ENCODE measurements at places on chromosomes 7 and 10.

- DNase-seq, result no peak
These were observed 184.5 kb downstream of the GATA3 start for GRCh38 chr10:8238986-8239385.

GRCh38 chr7:70646536-70647248, 485.3 kb upstream of the GALNT17 start:
- DNase-seq, result no peak

DNA sequence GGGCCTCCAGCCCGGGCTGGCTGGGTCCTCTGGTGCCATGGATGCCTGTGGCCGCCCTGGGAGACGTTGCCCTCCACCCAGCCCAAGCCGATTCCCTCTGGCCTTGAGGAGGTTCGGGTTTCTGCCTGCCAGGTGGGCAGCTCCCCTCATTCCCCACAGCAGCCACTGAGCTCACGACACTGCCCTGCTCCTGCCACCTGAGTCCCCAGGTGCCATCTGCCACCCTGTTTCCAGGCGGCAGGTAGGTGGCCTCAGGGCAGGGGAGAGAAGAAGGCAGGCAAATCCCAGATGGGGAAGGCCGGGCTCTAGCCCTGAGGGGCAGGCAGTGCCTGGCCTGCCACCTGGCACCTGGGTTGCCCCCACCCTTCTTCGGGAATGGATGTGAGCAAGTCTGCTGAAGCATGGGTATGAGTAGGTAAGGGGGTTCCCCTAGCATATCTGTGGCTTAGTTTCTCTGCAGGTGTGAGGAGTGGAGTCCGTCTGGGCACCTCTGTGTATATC, 92.2 kb upstream of the PPIF start:
- no peak for DNase-seq

DNA sequence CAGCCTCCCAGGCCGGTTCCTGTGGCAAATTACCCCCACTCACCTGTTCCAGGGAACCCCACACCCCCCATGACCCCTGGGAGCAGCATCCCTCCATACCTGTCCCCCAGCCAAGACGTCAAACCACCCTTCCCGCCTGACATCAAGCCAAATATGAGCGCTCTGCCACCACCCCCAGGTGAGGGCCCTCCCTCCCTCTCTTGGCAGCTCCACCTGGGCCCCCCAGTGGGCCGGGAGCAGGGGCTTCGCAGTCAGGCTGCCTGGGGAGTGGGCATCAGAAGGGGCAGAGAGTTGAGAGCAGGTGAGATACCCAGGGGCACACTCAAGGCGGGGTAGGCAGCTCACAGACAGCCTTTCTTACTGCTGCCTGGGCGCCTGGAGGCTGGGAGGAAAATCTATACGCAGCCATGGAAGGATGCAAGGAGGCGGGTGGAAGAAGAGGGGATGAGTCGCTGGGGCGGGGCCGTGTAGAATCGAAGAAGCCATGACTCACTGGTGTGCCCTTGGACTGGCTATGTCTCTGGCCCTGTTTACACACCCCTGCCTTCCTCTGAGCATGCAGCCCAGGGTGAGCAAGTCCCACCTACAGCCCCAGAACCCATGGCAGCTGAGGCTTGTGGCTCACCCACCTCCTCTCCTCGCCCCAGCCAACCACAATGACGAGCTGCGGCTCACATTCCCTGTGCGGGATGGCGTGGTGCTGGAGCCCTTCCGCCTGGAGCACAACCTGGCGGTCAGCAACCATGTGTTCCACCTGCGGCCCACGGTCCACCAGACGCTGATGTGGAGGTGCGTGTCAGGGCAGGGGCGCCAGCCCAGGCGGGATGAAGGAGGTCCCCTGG, 48.6 kb upstream of the PPIF start:
- DNase-seq, result peak; percentile 25

DNA sequence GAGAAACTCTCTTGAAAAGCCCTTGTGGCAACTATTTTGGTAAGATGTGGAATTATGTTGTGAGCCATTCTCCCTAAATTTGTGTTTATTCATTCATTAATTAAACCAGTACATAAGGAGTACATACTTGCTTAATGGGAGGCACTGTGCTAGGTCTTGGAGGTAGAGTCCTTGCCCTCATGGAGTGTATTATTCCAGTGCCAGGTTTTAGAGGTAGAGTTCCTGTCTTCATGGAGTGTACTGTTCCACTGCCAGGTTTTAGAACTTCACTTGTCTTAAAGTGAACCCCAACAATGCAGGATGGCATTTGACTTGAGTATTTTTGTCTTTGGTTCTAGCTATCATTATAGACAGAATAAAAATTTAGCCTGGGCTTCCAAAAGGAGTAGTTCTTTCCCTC, 8.8 kb downstream of the MXI1 start:
- no peak for DNase-seq

DNA sequence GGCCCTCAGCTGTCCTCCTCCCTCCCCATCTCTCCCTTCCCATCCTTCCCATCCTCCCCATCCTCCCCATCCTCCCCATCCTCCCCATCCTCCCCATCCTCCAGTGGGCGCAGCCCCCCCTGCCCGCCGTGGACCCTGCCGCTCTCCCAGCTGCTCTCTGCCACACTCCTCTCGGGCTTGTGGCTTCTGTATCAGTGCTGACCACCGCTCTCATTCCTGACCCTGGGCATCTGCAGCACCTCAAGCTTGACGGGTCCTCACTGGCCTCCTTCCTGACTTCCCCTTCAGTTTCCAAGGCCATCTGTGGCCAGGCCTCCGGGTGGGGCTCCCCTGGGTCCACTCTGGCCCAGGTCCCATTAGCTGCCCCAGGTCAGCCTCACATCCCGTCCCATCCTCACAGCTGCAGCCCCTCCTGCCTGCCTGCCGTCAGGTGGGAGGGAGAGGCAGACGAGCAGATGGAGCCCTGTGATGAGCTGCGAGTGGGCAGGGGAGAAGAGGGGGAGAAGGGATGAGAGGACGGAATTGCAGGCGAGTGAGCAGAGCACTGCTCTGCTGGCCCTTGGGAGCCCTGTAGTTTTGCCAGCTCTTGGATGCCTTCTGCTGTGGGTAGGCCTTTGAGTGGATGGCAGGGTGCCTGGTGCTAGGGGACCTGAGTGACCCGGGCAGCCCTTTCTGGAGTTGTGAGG, 35.7 kb downstream of the LHPP start:
- DNase-seq, result no peak

- peak; percentile 58 for DNase-seq
These were observed 163.8 kb upstream of the KLF6 start for GRCh38 chr10:3948843-3949242.

DNA sequence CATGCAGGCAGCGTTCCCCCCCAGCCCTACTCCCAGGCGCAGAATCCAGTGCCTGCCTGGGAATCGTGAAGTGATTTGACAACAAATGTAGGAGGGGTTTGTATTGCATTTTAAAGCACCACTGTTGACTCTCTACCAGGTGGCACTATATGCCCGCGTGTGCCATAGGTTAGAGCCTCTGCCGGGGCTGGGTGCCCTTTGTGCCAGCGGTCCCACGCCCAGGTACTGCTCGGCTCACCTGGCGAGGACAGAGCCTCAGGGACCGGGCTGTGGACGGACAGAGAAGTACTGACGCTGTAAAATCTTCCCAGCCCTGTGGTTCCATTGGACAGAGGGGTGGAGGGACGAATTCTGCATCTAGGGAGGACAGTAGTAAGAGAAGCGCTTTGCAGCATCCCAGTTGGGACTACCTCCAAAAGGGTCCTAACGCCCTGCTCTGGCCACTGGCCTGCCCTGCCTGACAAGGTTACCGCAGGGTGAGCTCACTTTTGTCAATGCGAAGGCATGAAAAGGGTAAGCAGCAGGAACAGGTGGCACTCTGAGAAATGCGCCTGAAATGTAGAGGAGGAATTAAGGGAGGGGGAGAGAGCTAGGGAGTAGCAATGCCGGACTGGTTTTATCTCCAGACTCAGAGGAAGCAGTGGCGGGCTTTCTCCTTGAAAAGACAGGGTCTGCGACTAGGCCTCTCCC, 788 bp upstream of the CACNA2D1 start:
- no peak for DNase-seq

DNA sequence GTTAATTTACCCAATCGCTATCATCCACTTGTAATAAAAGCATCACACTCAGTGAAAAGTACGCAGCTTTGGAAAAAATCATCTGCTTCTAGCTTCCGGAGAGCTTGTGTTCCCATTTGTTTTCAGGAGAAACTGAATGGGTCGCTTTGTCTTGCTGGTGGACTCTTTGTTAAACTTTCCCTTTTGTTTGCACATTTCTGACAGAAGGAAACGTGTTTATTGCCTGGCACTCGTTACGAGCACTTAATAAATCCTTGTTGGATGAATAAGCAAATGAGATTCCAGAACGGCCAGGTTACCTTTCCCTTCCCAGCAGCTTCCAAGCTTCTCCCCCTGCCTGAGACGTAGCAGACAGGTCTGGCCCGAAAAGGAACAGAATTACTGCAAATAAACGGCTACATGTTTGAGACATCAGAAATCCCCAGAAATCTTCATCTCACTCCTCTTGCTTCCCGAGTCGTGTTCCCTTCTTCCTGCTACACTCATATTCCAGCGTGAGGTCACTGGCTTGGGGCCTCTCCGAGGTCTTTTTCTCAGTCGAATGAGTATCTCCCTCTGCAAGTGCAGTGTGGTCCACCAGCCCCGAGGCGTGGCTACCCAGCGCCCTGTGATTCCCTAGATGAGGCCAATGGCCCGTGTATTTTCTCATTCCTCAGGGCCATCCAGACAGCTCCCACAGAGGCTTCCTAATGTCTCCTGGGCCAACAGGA, 167.2 kb downstream of the FRMD4A start:
- DNase-seq, result no peak

DNA sequence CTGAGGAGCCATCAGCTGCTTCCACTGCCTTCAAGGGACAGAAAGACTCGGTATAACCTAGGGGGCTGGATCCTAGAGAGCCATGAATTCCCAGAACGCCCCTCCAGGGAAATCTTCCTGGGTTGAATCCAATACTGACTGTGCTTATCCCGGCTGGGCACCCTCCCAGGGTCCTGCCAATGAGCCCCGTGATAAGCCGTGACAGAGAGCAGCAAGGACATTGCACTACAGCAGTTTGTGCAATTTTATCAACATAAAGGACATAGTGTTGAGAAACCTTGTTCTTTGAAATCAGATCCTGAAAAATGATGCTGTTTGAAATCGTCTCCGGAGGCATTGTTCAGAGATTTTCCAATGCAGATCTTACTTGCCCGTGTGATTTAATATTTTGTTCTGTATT, 18.8 kb downstream of the AKR1B1 start:
- DNase-seq, result no peak

DNA sequence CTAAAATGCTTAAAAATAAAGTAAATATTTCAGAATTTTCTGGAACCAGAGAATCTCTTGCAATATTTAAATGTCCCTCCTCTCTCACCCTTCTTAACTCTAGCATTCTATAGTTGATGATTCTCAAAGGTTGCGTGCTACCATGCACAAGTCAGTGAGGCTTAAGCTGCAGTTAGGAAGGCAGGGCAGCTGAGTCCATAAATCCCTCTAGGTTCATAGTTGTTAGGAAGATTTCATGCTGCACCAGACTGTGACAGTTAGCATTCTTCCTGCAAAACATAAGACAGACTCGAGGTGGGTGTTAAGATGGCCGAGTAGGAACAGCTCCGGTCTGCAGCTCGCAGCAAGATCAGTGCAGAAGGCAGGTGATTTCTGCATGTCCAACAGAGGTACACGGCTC, 70.6 kb downstream of the MET start:
- DNase-seq, result no peak

DNA sequence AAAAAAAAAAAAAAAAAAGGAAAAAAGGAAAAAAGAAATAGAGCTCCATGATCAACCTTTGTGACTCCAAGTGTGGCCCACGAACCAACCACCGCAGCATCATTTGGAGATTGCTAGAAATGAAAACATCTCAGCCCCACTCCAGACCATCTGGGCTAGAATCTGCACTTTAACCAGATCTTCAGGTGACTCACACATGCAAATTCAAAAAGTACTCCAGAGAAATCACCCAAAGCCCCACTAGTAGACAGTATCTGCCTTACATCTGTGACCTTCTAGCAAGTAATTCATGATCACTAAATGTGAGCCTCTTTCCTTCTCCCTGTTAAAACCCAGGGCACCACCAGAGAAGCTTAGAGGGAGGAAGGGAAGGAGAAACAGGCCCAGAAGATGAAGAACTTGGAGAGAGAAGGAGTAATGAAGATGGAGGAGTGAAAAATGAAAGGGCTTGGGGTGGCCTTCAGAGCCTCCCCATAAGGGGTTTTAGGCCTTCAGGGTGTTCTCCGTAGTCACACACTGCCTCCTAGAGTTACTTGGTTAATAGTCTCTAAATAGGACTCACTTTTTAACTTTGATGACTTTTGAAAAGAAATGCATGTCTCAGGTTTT, 94.0 kb downstream of the SLC37A3 start:
- DNase-seq, result peak; percentile 8

DNA sequence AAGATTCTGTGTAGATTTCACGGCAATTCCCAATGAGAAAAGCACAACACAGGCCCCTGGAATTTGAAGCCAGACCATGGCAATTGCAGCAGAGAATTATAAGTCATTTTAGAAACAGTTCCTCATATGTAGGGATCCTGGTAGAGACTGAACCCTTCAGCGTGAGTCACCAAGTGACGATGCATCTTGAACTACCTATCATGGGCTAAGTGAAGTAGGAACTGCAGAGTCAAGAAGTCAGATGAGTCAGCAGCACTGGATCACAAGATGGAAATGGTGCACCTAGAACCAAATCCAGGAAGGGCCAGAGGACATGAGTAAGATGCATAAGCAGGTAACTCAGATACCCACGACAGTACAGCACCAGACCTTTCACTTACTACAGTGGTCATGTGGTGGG, 140.0 kb upstream of the TPK1 start:
- no peak for DNase-seq

GRCh38 chr7:33841705-33842129, 63.6 kb upstream of the BMPER start:
- DNase-seq, result no peak

GRCh38 chr10:93482145-93482834, at the start of gene MYOF:
MYOF (minus strand) TSS chr10:93482334; CDS start chr10:93482194, 140 bp downstream.
- peak; percentile 49 for DNase-seq

DNA sequence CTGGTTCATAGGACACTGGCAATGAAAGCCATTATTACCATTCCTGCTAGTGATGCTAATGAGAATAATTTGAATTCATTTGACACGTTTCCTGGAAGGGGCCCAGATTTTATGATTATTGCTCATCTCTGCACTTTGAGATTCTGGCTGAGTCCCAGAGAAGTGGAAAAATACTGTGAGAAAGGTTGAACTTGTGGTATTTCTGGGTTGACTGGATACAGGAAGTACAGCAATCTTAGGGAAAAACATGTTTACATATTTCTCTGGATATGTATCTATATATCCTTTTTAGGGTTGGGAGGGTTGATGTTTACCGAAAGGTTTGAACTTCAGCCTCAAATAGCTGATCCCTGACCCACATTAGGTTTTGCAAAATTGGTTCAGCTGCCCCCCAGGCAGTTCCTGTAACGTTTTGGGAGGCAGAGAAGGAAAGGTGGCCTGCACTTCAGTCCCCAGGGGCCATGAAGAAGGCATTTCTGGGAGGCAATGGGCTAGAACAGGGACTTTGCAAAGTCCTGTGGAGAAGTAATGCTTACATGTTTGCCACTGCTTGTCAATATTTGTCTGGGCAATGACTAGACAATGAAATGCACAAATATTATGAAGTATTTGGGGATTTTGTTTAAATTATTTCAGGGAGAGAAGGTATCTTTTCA, 253.7 kb upstream of the PITRM1 start:
- no peak for DNase-seq

GRCh38 chr7:17300012-17300411, 1.6 kb downstream of the AHR start:
- DNase-seq, result no peak

Data from activated T-cell treated with anti-CD3 and anti-CD28 coated beads for 24 hours (primary cell).